Posterior vena cava (tissue), 2 donors: ENCODE measurements at places on chromosomes 2 and 18. TPM values are rescaled to one million over a fixed set of nuclear protein-coding genes. Genes with fewer than 3 reads are reported as not detected.

The TIMM21 gene
- total RNA-seq = 31.3 TPM

The AQP12A gene
- total RNA-seq = not detected

The GALR1 gene
- total RNA-seq = under 0.01 TPM

The CCDC150 gene
- total RNA-seq = 1.7 TPM

The AP1S3 gene
- total RNA-seq = 1.2 TPM

The SERPINB5 gene
- not detected for total RNA-seq

The CYP26B1 gene
- 5.1 TPM for total RNA-seq

The TDRD15 gene
- 0.05 TPM for total RNA-seq

The VWC2L gene
- total RNA-seq = not detected

The KLHL41 gene
- 0.60 TPM for total RNA-seq

The ALPP gene
- total RNA-seq = not detected

The ACTG2 gene
- 4,458 TPM for total RNA-seq

The SERPINB4 gene
- not detected for total RNA-seq

The AGXT gene
- not detected for total RNA-seq

The CCDC121 gene
- 3.3 TPM for total RNA-seq

The INHBB gene
- 5.8 TPM for total RNA-seq

The PID1 gene
- 33.8 TPM for total RNA-seq

The ABHD3 gene
- 8.4 TPM for total RNA-seq

The TOGARAM2 gene
- total RNA-seq = 0.60 TPM

The LAMA1 gene
- 1.8 TPM for total RNA-seq

The SLC9A4 gene
- not detected for total RNA-seq
